ENCODE measurements at places on chromosomes 7 and 10.

DNA sequence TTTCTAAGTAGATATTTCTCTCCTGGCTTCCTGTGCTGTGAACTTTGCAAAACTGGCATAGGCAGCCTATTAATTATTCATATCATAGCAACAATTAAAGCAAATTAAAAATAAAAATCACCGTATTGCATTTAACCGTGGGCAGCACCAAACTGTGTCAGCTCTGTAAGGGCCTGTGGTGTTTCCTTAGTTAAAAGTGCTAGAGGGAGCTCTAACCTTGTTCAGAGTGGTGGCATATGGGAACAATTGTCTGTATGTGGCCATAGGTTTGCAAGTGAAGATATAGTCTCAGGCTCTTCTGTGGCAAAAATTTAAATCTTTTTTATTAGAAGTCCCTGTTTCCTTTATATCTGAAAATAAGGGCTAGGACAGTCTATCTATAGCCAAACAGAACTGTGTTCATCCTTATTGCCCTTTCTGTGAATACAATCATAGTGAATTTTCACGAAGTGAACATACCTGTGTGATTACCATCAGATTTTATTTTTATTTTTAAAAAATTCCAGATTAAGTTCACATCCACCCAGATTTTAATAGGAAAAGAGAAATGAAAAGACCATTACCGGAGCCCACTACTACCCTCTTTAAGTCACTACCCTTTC is 92.6 kb downstream of the POLL start:
- DNase-seq = peak; percentile 8

- no peak for DNase-seq
These were observed 1454.9 kb downstream of the REEP3 start for GRCh38 chr10:64976150-64976549.

- no peak for DNase-seq
These were observed 28.7 kb downstream of the ZCCHC24 start for GRCh38 chr10:79416578-79417255.

DNA sequence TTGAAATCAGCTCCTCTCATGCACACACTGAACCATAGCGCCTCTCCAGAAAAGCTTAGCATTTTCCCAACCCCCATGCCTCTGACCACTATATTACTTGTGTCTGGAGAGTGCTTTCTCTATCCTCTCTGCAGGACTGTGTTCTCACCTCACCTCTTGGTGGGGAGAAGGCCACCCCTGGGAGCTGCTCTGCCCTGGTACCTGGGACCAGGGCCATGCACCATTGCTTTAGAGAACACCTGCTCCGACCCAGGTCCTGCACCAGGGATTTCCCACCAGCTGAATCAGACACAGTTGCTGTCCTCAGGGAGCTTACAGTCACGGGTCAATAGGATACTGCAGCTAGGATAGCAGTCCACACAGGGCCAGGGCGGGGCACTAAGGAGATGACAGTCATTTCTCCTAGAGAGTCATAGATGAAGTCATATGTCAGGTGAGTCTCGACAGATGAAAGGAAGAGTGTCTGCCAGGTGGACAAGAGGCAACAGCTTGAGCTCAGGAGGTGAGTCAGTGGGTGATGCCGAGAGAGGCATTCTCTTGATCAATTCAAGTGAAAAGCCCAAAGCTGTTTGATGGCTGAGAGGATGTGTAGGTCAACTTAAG is 619 bp upstream of the LMTK2 start:
- no peak for DNase-seq

GRCh38 chr7:137975768-137976167 is 26.1 kb downstream of the CREB3L2 start:
- no peak for DNase-seq

DNA sequence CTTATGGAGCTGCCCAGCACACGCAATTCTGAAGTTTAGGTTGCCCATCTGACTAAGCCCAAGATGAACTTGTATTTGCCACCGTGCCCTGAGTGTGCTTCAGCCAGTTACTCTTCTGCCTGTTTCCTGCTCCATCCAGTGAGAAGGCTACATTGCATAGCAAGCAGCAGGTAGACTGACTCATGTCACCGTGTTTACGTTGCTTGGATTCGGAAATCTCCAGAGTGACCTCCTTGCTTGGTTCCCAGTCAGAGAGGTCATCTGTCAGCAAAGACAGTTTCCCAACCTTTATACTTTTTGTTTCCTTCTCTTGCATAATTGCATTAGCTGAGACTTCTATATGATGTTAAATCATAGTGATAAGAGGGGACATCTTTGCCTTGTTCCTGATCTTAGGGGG is 30.9 kb downstream of the NACAD start:
- DNase-seq = no peak

- no peak for DNase-seq
These were observed 386.9 kb downstream of the POM121L12 start for GRCh38 chr7:53422291-53422690.

DNA sequence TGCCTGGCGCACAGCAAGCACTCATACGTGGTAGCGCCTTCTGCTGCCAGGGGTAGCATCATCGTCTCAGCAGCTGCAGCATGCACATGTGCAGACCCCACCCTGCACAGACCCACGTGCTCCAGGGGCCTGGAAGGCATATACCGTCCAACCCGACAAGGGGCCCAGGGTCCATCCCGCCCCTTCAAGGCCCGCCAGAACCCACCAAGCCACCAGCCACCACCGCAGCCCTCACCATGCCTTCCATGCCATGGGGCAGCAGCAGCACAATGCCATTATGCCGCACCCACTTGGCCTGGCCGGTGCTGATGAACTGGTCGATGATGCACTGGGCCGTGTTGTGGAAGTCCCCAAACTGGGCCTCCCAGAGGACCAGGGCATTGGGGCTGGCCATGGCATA is 22.7 kb downstream of the OGDHL start:
- DNase-seq = no peak

DNA sequence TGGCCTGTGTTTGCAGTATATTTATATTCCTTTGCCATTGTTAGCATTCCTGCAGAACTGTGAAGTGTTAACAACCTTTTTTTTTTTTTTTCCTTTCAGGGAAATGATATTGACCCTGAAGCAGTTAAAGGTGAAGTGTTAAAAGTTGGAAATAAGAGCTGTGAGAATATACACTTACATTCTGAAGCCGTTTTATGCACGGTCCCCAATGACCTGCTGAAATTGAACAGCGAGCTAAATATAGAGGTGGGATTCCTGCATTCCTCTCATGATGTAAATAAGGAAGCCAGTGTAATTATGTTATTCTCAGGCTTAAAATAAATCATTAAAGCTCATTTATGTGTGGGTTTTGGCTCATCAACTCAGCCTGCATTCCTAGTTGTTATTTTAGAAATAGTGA is 92.8 kb upstream of the CAPZA2 start:
- DNase-seq = no peak

DNA sequence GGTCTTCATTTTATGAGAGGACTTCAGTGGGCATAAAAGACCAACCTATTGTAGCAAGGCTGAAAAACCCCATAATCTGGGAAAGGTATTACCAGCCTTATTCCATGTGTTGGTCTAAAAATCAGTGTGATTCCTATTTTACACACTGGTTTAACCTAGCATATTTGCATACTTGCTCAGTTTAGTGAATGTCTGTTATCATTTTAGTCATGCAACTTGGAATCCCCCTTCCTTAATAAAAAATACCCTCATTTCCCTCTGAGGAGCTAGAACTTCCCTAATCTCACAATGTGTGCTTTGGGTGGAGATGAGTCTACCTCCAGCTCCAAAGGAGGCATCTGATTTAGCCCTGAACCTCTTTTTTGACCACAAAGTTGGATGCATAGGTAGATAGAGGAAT is 312.8 kb upstream of the SORCS1 start:
- DNase-seq = no peak

GRCh38 chr10:60649485-60650377 is 128.5 kb upstream of the CDK1 start:
- no peak for DNase-seq

- DNase-seq = no peak
These were observed 17.0 kb upstream of the TRIM8 start for GRCh38 chr10:102627291-102627735.

GRCh38 chr10:7756360-7756992 is 31.3 kb downstream of the KIN start:
- no peak for DNase-seq

DNA sequence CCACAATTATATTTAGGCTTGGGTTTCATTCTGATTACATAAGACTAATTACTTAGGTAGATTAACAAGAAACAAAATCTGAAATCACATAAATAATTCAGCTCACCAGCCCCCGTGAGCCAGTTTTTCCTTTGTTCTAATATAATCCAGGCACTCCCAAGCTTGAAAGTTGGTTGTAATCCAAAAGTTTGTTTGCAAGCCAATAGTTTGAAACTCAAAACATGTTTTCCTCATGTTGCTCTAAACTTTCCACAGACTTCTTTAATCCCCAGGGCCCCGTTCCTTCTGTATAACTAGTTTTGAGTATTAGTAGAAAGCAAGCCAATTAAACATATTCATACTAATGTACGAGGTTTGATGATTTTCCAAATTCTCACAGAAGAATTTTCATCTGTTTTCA is 56.1 kb downstream of the SP8 start:
- DNase-seq = no peak

DNA sequence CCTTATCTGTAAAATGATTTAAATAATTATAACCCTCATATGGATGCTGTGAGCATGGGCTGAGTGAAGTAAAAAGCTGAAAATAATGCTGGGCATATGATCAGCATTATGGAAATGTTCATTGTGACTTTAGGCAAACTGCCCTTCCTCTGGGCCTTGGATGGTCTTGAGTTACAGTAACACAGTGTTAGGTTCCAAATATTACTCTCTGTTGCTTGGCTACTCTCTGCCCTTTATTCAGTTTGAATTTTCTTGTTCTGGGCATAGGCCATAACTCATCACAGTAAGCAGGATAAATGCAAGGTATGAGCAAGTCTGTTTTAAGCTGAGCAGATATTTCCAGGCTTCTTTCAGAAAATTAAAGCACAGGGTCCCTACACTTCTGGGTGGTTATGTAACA is 868.0 kb downstream of the KCNMA1 start:
- no peak for DNase-seq

- no peak for DNase-seq
These were observed 128.8 kb upstream of the DNAJB12 start for GRCh38 chr10:72483471-72483870.

- DNase-seq = no peak
These were observed 184.1 kb downstream of the BICC1 start for GRCh38 chr10:58696736-58697135.

DNA sequence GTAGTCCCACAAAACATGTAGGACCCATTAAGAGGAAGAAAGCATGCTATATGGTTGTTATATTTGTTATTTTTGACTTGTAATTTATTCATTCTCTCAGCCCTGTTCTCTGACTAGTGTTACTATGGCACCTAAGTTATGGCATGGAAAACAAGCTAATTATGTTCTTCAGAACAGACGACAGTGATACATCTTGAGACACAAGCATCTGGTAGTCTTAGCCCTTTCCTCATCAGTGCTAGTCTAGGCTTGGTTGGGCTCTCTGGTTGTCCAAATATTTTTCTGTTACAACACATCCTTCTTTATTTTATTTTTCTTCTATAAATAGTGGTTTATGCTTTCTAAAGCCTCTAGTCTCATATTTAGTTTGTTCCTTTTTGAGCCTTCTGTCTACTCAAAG is 308.3 kb upstream of the KAT6B start:
- DNase-seq = no peak

DNA sequence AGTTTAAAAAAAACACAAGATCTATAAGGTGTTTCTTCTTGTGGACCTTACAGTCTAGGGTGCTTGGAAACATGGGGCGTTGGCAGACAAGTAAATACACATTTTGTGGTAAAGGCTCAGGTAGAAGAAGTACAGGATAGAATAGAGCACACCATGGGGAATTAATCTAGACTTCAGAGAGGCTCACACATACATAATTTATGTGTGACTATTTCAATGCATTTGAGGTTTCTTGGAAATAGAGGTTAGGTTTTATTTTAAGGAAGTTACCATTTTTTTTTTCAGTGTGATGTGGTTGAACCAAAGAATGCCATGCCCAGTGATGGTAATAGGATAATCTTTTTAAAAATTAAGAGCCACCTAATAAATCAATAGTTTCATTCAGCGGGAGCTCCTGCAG is 12.8 kb downstream of the CFTR start:
- no peak for DNase-seq

DNA sequence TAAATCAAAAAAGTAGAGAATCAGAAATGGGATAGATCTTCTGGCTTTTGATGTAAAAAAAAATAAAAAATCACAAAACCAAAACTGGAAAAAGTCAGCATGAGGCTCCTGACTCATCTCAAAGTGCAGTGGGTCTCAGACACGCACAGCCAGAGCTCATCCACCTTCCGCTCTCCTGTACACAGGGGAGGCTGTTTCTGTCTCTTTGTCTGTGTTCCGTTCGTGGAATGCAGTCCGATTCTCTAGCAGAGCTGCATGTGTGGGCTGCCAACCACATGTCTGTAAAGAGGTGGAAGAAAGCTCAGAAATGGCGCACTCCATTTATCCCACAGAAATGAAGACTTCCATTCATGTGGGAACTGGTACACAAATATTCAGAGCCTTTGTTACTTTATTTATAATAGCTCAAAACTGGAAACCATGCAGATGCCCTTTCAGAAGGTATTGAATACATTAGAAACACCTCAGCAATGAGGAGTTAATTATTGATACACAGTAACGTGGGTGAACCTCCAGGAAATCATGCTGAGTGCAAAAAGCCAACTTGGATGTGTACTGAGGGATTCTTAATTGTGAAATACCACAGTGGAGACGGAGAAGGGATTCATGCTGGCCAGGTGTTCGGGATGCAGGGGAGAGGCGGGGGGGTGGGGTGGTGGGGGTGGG is 123.3 kb downstream of the TRRAP start:
- no peak for DNase-seq

DNA sequence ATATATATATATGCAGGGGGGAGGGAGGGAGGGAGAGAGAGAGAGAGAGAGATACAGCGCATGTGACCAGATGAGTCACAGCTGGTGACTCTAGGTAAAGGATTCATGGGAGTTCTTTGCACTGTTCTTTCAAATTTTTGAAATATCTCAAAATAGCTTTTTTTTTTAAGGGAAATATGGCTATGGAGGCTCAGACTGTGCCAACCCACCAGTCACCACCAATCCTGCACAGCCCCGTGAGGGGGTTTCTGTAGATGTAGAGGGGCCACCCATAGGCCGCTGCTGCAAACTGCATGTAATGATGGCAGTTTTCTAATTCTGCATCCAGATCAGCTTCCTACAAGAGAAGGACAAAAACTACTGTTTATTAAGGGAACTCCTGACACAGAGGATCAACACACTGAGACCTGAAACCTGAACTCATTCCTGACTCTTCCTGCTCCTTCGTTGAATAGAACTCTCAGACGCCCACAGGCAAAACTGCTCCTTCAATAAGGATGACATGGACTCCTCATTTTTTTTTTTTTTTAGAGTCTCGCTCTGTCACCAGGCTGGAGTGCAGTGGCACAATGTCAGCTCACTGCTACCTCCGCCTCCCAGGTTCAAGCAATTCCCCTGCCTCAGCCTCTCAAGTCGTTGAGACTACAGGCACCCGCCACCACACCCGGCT is 17.3 kb downstream of the DAGLB start:
- DNase-seq = no peak

All from SHP77 treated with DMSO at 0.1 percent for 48 hours (cell line).